Activated CD8-positive, alpha-beta memory T cell treated with anti-CD3 and anti-CD28 coated beads for 1 hour (primary cell): ENCODE measurements at places on chromosomes 4 and X.

DNA sequence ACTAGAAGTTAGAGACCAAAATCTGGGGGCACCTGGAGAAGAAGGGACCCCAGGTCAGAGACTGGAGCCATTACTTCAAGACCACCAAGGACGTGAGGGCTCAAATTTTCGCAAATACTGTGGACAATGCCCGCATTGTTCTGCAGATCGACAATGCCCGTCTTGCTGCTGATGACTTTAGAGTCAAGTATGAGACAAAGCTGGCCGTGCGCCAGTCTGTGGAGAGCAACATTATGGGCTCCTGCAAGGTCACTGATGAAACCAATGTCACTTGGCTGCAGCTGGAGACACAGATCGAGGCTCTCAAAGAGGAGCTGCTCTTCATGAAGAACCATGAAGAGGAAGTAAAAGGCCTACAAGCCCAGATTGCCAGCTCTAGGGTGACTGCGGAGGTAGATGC is 101.2 kb downstream of the NCAPG start:
- no peak for DNase-seq

- DNase-seq: no peak
Measured at GRCh38 chr4:121049072-121049599, 23.2 kb downstream of the NDNF start.

- no peak for DNase-seq
Measured at GRCh38 chr4:36053930-36054329, 190.4 kb downstream of the ARAP2 start.

DNA sequence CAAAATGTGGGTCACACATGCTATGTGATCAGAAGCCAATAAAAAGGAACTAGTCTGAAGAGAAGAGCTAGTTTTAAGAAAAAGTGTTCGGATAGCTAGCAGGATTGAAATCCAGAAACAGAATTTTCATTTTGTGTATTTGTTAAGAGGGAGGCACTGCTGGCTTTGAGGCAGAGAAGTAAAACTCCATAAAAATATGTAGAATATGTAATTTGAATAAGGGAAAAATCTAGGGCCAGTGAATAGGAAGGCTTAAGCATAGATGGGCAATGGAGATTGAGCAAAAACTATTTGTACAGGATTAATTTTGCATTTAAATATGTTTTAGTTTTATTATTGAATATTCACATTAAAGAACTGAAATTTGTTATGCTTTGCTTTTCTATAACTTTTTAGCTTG is 399.9 kb upstream of the PITX2 start:
- no peak for DNase-seq

DNA sequence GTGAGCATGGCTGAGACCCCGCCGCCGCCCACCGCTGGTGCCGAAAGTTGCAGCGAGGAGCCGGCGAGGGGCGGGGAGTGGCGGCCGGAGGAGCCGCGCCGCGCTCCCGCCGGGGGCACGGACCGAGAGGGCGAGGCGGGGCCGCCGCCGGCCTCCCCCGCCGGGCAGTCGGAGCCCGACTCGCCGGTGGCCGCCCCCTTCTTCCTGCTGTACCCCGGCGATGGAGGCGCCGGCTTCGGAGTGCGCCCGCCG is 16.5 kb downstream of the UTP3 start:
- DNase-seq: no peak

DNA sequence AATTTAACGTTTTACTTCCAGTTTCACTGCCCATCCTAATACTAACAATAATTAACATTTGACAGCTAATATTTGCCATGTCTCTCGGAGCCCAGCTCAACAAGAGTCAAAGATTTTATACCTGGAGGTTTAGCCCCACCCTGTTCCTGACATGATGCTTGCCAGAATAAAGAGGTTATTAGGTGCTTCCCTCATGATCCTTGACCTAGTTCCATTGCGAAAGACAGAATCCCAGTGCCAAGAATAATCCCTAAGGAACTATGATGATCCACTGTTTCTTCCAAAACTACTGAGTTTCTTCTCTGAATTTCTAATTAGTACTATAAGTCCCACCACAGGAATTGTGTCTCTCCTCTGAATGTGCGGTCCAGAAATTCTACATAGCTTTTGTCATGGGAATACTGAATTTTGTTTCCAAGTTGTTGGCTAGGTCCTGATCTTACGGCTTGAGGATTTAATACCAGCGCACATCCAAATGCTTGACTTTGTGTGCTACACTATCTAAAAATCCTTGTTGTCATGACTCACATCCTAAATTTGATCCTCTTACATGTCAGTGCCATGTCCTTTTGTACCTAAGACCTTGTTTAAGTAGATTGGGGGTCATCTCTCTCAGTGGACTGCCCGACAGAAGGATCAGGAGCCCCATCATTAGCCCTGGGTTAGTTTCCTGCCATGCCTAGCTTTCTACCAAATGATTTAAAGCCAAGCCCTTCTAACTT is 23.1 kb downstream of the ANTXR2 start:
- DNase-seq: no peak

DNA sequence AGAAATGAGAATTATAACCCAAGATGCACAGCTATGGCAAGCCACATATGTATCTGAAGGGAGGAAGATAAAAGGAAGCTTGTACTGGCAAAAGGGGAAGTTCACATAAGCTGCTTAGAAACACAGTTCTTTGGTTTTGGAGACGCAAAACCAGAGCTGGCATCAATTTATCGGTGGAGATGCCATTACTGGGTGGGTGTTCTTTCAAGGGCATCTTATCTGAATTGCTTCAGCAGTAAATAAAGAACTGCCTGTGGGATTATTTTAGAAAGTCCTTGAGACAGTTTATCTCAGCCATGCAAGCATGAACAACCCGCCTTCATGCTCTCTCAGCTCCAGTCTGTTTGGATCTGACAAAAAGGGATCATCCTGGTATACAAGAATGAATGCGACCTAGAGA is 60.8 kb downstream of the DDX60 start:
- no peak for DNase-seq

GRCh38 chr4:96260064-96260682 is 420.3 kb downstream of the PDHA2 start:
- DNase-seq: no peak

DNA sequence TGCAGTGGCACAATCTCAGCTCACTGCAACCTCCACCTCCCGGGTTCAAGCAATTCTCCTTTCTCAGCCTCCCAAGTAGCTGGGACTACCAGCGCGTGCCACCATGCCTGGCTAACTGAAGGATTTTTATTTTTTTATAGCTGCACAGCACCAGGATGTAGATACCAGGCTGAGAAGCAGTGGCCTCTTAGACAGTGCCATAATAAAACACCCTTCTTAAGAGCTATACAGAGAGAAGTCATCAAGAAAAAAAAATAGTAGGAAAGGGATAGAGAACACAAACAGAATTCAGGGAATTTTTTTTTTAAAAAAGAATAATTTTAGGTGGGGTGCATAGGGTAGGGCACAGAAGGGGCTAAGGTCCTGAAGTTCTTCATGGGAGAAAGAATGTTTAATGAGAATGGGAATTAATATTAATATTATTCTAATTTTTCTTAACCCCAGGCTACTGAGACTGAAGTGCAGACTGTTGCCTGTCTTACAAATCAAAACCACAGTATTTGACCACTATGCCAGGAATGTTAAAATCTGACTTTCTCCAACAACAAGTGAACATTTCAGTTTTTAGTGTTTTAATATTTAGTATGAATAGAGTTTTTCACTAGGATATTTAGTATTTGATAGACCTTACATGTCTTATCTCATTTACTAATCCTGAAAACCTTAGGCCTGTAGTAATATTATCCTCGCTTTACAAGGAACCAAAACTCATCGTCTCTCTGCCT is 146.7 kb downstream of the KCNIP4 start:
- DNase-seq: no peak
